Activated CD8-positive, alpha-beta memory T cell treated with anti-CD3 and anti-CD28 coated beads for 1 hour (primary cell): ENCODE measurements at places on chromosomes 12 and 14.
A peak's percentile ranks its signal among the peaks of the same experiment; 100 is the strongest.

DNA sequence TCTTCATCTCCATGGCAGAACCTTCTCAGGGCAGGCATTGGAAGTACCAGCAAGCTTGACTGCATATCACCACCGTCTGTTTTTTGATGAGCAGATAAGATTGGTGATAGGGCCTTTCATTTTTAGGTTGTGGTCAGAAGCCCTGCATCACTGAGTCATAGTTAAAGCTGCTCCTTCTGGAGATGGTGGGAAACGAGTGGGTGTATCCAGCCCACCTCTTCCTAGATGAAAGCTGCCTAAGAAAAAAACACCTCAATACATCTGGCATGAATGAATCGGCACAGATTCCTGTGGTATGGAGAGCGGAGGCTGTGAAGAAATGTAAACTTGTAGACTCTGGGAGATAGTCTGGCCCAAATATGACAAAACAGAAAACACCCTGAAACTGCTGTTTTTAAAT, 248.7 kb upstream of the EGLN3 start:
- no peak for DNase-seq

DNA sequence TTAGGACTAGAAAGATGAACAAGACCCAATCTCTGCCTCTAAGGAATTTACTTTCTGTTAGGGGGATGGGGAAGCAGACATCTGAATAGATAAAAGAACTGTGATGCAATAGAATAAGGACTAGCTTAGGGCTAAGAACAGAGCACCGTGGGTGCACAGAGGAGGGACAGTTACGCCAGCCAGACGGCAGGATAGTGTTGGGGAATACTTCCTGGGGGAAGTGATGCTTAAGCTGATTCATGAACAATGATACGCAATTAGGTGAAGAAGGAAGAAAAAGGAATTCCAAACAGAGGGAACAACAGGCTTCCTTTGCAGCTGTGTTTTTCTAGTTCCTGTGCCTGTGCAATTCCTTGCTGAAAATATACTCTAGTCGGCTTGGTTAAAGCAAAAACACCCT, 501.1 kb downstream of the APAF1 start:
- no peak for DNase-seq

DNA sequence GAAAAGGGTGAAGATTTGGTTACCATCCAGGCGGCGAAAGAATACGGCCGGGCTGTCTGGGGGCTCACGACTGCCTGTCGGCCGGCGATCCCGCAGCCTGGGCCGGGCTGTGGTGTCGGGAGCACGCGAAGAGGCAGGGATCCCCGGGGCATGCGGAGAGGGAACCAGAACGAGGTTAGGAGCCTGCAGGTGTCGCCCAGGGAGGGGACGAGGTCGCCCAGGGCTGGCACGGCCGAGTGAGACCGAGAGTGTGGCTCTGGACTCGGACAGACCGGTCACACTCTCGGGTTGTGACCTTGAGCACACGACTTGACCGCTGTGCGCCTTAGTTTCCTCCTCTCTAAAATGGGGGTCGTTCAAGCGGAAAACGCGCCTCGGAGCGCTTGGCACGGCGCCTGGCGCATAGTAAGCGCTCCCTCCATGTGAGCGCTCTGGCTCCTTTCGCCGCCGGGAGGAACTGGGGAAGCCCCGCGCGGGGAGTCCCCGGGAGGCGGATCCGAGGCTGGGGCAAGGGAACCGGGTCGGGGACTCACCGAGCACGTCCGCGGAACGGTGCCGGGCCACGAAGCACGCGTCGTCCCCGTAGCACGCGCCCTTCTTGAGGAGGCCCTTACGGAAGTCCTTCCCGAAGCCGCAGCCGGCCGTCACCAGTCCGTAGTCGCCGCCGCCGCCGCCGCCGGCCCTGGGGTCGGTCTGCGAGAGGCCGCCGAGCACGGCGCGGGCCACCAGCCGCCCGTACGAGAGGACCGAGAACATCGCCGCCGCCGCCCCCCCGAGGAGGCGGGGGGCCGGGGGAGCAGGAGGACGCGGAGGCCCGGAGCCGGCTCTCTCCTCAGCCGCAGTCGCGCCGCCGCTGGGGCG, 612 bp downstream of the PPTC7 start:
- peak; percentile 70 for DNase-seq

DNA sequence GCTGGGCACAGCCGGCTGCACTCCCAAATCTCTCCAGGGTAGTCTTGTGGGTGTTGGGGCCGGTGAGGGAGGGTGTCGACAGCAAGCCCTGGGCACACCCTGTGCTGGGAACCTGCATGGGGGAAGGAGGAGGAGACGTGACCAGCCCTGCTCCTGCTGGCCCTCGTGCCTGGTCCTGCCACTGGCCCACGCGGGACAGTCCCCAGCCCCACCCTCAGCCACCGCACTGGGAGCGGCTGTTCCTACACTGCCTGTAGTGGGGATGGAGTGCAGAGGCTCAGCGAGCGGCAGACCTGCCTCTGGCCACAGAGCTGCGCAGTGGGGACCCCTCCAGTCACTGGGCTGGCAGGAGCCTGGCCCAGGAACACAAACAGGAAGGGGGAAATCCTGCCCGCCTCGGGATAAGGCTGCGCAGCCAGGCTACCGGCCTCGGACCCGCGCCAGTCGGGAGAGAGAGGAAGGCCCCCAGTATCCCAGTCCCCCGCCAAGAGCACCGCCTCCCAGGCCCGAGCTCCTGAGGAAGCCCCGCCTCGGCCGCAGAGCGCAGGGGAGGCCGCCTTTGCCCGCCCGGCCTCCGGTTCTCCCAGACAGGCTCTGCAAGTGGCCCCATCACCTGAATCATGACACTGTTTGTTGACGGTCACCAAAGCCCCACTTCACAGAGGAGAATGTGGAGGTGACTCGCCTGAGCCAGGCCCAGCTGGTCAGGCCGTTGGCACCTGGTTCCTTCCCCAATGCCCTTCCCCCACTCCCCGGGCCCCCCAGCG, 10.6 kb downstream of the AHNAK2 start:
- DNase-seq, result no peak

DNA sequence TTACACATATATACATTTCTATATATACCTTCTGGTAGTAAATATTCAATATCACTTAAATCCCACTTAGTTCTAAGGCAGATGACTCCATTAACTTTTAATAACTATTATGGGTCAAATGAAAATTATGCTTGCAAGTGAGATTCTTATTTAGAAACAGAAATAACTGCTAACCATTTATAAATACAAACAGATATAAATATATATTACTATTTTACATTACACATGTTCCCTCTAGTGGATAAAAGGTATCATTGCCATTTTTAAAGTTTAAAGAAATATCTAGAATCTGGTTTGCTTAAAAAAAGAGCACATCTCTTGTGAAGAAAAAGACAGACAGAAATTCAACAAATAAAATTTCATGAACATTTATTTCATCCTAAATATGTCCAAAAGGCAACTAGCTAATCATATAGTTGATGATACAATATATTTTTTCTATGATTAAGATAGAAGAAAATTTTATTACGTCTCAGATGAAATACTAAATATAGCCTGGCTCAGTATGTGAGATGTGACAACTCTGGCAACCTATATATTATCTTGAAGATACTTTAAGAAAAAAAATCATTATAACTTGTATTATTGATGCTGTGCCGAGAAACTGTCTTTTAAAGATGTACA, 11.7 kb upstream of the RAD51AP1 start:
- DNase-seq, result no peak

DNA sequence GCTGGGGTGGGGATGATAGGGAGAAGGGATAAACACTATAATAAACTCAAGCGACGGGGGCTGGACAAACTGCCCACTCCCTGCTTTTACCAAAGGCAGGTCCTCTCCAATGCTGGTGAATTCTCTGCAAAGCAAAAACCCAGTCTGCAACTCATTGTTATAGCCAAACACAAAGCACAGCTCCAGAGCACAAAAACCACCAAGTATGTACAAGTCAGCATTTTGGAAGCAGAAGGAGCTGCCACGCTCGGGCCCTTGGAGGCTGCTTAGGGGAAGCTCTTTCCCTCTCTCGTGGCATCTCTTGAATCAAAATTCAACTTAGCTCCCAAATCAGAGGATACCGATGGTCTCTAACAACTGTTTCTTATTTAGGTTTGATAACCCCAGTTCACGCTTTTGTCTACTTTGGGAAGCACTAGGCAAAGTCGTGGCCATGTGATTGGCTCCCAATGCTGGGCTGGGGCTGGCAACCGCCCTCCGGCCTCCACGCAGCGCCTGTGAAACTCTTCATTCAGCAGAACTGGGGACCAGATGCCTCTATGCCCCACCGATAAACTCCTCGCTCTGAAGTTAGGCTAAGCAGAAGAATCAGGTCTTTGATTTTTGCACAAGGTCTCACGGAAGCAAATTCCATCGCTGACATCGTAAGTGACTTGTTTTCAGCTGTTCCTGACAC, 158.5 kb upstream of the FOXN3 start:
- DNase-seq, result no peak

- no peak for DNase-seq
Observed at GRCh38 chr14:84454114-84454513, 1075.8 kb upstream of the FLRT2 start.

DNA sequence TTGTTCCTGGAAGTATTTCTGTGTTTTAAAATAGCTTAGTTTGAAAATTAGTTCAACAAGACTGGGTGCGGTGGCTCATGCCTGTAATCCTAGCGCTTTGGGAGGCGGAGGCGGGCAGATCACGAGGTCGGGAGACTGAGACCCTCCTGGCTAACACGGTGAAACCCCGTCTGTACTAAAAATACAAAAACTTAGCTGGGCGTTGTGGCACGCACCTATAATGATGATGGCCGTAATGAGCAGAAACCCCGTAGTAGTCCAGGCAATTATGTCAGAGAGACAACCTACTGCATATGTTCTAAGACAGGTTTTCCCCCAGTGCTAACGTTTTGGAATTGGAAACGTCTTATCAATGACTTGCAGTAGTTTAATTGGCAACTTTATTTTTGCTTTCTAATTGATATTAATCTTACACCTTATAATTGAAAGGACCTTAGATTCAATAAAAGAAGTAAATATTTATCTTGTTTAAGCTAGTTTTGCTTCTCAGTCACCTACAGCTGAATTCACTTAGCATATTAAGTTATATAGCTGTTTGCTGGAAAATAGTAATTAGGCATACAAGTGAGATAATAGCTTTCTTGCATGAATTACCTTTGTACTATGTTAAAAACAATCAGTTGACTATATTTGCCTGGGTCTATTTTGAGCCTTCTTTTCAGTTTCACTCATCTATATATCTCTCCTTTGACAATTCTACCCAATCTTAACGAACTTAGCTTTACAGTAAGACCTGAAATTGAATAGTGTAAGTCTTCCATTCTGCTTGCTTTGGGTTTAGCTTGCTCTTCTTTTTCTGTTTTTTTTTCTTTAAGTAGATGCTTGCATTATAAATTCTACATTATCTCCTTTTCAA, 15.6 kb downstream of the CLECL1 start:
- no peak for DNase-seq

GRCh38 chr12:19287302-19287701, 152.0 kb upstream of the AEBP2 start:
- DNase-seq, result no peak

GRCh38 chr12:49358483-49359141, 8.7 kb upstream of the SPATS2 start:
- no peak for DNase-seq

DNA sequence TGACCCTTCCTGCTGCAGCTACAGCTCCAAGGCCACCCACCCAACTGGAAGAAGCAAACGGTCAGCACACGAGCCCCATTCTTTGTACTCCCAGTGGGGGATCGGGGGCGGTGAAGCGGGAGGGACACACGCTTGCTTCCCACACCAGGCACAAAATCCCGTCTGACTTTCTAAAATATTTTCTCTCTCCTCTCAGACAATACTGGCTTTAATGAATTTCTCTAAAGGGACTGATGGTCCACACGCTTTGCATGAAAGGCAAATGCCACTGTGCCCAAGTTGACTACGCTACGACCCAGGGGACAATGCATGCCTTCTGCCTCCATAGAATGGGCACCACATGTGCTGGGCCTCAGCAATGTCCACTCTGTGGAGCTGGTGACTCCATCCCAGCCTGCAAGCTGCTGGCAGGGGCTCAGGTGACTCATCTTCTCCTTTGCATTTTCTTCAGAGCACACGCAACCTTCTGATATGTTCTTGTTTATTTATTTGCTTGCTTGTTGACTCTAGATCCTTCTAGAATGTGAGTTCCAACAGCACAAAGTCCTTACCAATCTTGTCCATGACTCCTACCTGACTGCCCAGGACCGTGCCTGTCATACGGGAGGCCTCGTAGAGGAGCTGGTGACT, 15.6 kb downstream of the SYNE3 start:
- DNase-seq, result no peak

DNA sequence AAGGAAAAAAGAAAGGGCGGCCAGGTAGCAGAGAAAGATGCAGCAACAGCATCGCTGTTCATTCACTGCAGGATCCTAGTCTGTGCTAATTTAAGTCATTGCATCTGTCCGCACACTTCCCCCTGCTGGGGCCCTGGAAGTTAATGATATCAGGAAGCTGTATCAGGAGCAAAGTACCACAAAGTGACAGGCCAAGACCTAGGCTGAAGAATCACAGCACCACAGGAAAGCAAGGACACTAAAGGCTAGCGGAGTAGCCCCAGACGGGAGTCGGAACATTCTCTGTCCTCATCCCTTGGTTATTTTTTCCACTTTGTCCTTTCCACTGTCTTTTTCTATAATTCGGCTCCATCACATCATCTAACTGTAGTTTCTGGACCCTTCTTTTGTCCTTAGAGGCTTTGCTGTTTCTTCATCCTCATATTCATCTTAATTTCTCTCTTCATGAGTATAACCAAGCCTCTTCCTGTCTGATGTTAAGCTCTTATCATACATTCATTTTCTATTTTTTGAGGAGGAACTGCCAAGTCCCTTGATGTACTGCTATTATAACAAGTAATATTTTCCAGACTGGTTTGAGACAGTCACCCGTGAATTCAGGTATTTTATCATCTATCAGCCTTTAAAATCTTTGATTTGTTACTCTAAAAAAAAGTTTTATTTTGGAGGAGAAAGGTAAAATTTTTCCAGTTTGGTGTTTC, 28.3 kb downstream of the DUSP16 start:
- DNase-seq, result no peak

DNA sequence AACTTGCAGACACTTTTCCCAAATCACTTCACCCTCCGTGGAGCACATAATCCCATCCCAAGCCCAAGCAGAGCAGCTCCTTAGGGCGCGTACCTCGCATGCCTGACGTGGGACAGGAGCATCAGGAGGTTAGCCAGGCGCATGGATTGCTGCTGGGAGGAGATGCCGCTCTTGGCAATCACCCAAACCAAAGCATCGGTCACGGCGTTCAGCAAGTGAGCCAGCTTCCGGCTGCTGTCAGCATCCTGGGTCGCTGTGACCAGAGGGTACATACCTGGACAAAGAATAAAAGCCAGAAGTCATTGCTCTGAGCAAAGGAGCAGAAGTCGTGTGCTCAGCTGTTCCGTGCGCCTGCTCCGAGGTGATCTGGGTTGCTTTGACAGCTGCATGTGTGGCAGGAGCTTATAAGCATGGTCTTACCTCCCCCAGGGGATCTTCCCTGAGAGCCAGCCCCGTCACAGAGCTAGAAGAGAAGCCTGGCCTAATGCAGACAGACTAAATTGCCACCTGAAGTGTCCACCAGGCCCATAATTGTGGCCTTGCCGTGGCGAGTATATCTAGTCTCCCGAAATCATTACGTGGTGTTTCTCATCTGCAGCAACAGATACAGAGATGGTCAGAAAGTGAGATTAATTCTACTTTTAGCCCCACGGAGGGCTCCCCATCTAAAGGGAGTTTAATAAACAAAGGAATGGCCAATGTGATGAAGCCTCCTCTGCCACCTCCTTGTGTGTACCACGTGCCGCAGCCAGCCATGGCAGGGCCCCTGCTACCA, 59.1 kb downstream of the ESR2 start:
- no peak for DNase-seq

- DNase-seq, result no peak
Observed at GRCh38 chr12:41286426-41286825, 98.3 kb downstream of the PDZRN4 start.

- no peak for DNase-seq
Observed at GRCh38 chr14:56972948-56973347, 162.7 kb upstream of the OTX2 start.

- DNase-seq, result no peak
Observed at GRCh38 chr12:100141666-100141997, 1.0 kb downstream of the BLTP3B start.
